ENCODE measurements at places on chromosomes 4 and X.

GRCh38 chrX:11751261-11751660 lies 6.8 kb upstream of the MSL3 start:
- DNase-seq, result no peak

GRCh38 chrX:32749070-32749469 lies 462.3 kb downstream of the DMD start:
- no peak for DNase-seq

DNA sequence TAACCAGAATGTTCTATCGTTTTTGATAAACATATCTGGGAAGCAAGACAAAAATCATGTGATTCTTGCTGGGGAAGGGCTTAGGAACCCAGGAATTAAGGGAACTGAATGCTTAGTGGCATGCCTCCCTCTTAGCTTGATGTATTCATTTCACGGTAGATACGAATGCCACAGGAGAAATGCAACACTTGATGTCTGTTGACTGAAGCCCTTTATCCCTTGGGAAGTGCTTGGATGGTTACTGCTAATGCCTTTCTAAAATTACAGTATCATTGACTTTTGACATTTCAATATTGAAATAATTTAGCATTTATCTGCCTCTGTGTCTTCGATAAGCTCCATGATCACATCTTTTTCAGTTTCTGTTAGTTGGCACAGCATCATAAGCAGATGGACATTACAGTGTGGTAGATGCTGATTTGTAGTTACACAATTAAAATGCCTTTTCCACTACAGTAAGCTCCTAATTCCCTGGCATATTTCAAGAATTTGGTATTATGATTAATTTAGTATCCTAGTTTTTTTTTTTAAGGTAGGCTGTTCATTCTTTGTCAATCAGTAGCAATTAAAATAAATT lies 226.7 kb downstream of the ARHGAP10 start:
- no peak for DNase-seq

GRCh38 chr4:128357286-128357685 lies 69.7 kb upstream of the PGRMC2 start:
- no peak for DNase-seq

GRCh38 chr4:151486168-151486567 lies 77.2 kb downstream of the FHIP1A start:
- DNase-seq, result no peak

- peak; percentile 6 for DNase-seq
These were observed 7.0 kb downstream of the MXD4 start for GRCh38 chr4:2254665-2255500.

GRCh38 chr4:139457318-139457717 lies 3.4 kb downstream of the RAB33B start:
- DNase-seq, result no peak

GRCh38 chrX:54920610-54921426 lies at the start of gene TRO:
TRO (plus strand) TSS chrX:54920824; CDS start chrX:54922247, 1,423 bp downstream.
- DNase-seq, result peak; percentile 88

GRCh38 chrX:44012484-44013096 lies 39.4 kb upstream of the NDP start:
- no peak for DNase-seq

- DNase-seq, result no peak
These were observed 106.3 kb upstream of the CBR4 start for GRCh38 chr4:169116270-169116901.

DNA sequence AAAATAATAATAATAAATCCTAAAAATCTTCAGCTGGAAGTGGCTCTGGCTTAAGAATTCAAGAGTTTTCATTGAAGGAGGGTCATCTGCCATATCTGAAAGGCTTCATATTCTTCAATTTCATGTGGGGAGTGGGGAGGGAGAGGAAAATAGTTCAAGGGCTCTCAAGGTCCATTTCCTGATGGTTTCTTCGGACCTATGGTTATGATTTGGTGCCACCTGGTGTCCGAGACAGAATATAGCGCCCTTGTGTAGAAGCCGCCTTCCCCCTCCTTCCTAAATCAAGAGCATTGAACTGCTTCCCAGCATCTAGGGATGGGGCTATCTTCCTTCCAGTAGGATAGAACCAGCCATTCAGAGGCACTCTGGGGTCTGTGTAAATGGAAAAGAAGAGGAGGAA lies 34.3 kb downstream of the NLGN3 start:
- DNase-seq, result peak; percentile 52

GRCh38 chrX:138986235-138986634 lies 274.7 kb upstream of the FGF13 start:
- DNase-seq, result no peak

DNA sequence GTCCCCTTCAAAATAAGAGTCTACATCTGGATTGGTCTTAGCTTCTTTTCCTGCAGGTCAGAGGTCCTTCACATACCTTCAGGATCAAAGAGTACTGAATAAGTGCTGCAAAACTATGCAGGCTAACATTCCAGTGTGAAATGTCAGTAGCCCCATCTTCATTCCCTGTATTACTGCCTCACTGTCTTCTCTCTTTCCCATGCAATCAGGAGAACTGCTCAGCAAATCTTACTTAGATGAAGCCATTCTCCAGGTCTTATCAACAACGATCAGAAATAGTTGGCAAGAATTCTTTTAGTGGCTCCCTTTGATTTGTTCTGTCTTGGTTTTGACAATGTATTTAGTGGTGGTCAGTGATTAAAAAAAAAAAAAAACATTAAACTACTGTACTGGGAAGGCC lies 26.0 kb upstream of the IQCM start:
- no peak for DNase-seq

DNA sequence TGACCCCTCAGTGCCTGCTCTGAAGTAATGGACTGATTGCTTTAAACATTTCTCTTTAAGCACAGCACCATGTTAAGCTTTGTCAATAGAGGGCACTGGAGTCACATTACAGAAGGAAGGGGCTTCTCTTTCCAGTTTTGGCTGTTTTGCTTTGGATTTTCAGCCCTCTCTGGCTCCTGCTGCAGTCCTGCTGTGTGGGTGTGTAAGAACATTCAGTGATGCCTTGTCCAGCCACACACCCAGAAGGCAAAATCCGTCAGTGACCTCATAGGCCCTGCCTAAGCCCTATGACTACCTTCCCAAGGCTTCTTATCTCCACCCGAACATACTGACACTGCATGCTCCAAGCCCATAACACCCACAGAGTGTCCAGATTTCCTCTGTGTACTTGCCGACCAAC lies 215.3 kb upstream of the CTSO start:
- peak; percentile 78 for DNase-seq

DNA sequence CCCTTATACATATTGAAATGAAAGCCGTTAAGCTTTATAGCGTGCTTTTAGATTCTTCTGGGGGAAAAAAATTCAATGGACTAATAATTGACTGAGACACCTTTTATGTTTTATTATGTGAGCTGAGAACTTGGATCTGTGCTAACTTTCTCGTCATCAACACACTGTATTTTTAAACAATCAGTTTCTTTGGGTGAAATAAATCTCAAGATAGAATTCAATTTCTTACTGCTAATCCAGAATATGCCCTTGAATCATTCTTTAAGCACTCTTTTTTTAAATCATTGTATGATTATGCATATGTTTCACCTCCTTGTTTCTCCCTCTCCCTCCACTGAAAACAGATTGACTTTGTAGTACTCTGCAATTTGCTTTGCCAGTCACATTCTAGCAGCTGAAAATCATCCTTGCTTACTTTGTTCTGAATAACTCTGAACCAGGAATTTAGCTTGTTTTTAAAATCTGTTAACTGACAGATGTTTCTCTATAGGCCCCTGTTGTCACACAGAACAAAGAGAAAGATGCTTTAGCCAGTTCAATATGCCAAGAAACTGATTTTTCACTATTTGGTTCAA lies 81.5 kb downstream of the SLIT2 start:
- no peak for DNase-seq

DNA sequence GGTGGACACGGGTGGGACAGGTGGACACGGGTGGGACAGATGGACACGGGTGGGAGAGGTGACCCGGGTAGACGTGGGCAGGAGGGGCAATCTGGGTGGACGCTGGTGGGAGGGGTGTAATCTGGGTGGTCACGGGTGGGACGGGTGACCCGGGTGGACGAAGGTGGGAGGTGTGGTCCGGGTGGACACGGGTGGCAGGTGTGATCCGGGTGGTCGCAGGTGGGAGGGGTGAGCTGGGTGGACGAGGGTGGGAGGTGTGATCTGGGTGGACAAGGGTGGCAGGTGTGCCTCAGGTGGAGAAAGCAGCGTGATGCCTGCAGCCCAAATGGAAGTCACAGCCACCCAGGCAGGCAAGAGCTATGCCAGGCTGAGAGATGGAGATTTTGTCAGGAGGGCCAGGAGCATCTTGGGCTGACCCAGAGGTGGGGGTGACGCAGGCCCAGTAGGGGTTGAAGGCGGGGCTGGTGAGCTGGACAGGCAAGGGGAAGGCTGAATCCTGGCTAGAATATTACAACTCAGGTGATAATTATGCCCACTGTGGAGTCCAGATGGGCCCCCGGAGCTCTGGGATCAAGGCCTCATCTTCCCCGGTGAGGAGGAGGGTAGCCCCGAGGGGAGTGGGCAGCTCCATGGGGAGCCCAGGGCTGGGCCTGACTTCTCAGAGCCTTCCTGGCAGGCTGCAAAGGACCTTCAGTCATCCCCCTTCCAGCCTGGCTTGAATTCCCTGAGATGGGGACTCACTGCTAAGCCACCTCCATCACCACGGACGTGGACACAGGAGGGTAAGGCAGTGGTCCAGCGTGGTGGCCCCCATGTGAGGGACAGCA lies 100.0 kb downstream of the ADRA2C start:
- no peak for DNase-seq

GRCh38 chr4:177239878-177240277 lies 69.8 kb upstream of the NEIL3 start:
- no peak for DNase-seq

GRCh38 chrX:13770013-13770535 lies 35.5 kb downstream of the OFD1 start:
- DNase-seq, result no peak

DNA sequence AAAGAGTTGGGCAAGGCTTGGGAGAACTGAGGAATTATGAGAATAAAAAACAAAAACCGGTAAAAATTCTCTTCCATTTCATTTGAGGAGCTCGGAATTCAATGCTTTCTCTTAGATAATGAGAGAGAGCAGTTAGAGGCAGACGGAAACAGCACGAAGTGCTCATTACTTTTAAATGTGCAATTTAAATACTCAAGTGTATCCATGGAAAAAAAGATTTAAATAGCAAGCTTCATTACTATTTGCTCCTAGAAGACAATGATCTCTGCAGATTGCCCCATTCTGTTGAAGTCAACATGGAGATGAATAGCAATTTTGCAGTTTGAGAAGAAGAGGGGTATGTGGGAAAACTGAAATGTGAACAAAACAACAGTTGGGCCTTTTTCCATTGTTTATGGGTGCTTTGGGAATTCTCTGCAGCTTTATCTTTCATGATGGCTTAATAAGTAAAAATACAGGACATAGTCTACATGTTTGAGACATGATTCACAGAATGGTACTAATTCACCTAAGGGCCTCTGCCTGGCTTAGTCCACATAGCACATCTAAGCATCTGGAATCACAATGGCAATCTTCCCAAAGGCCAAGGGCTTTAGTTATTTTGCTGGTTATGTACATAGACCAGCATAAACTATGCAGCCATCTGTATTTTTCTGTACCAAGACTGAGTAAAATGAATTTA lies 512.7 kb upstream of the FAT1 start:
- DNase-seq, result no peak

All from posterior cingulate gyrus (tissue), 11 donors.